ENCODE measurements at places on chromosomes 7 and 10.

GRCh38 chr10:128062331-128062880 lies 63.8 kb downstream of the MKI67 start:
- no peak for ATAC-seq

DNA sequence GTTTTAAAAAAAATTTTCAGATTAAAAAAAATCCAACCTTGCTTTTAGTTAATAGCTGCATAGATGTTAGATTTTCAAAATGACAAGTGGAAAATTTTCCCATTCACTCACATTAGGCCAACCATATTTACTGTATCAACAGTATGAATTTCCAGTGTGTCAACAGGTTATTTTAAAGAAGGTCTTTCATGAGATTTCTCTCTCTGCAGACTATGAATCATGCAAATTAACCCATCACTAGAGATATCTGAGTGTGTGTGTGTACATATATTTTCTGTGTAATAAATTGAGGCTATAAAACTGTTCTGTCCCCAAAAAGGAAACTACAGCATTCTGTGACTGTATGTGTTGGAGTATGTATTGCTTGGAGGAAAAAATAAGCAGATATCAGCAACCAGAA lies 305.6 kb downstream of the ARL4A start:
- no peak for ATAC-seq

DNA sequence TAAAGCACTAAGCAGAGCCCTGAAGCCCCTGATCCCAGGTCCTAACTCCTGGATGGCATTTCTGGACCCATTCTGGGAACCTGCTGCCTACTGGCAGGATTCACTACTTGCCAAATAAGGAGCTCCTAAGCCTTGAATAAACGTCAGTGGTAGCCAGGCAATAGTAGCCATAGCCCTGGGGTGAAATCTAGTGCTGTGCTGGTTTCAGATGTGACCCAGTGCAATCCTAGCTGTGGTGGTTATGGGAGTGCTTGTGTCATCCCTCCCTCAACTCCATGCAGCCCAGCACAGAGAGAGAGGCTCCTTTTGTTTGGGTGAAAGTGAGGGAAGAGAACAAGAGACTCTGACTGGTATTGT lies 43.7 kb downstream of the PCLO start:
- no peak for ATAC-seq

- ATAC-seq = no peak
These were observed 431.3 kb upstream of the ETV1 start for GRCh38 chr7:14420768-14421167.

- ATAC-seq = no peak
These were observed 261.2 kb upstream of the SEMA3A start for GRCh38 chr7:84455788-84456187.

DNA sequence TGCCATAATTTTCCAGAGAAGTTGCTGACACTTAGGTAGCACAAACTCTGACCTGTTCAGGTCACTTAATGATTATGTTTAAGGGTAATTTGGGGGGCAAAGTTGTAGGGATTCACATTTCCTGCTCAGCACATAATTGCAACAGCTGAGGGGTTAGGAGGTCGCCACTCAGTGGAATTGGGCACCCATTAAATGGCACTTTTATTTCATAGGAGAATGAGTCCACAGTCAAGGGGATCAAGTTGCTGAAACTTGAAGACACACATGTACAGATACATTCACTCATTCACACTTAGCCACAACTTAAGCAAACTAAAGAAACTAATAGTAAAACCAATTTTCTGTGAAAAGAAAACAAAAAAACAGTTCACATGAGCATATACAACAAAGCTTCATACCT lies 1.5 kb downstream of the PCDH15 start:
- ATAC-seq = no peak

DNA sequence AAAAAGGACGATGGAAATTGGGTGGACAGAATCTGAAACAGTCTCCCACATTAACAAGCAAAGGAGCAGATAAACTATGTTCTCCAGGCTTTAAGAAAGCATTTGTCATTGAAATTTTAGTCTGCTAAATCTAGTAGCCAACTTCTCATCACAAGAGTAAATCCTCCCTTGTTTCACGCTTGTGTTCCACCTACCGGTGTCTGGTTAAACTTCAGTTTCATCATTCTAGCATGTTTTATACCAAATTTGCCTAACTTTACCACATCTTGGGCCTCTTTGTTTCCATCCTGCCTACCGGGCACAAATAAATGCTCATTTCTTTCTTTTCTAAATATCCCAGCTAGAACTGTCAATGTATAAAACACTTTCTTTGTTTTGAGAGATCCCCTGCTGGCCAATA lies 5.8 kb downstream of the LIPA start:
- ATAC-seq = no peak

- no peak for ATAC-seq
These were observed 23.1 kb upstream of the ZC3HAV1L start for GRCh38 chr7:139058943-139059342.

DNA sequence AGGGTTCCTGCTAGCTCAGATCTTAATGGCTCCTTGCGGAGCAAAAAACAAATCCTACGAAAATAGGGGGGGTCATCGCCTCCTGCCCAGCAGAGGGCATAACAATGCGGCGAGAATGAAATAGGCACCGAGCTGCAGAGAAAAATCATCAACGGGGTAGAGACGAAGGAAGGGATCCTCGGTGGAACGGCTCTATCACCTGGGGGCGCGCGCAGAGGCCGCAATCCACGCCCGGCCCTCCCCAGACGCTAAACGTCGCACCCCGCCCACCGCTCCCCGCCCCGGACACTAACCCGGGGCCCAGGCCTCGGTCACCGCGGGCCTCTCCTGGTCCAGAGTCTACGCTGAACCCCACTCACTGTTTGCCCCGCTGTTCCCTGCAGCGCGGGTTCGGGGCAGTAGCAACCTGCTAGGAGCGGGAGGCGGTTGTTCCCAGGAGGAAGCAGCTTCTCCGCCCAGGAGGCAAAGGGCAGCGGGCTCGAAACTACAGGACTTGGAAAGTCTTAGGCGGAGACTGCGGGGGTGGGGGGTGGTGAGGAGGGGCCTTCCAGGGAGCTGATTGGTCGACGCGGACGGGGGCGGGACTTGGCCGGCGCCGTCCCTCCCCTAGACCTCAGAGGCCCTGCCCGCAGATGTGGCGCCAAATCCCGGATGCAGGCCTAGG lies at the start of gene TCAF1:
Gene TCAF1 (minus strand): TSS at position 509 of the 664 bp plus-strand sequence. CDS start 25,568 bp downstream, outside the sequence.
- peak; percentile 96 for ATAC-seq

GRCh38 chr10:116147147-116147905 lies 125.7 kb downstream of the GFRA1 start:
- ATAC-seq = no peak

DNA sequence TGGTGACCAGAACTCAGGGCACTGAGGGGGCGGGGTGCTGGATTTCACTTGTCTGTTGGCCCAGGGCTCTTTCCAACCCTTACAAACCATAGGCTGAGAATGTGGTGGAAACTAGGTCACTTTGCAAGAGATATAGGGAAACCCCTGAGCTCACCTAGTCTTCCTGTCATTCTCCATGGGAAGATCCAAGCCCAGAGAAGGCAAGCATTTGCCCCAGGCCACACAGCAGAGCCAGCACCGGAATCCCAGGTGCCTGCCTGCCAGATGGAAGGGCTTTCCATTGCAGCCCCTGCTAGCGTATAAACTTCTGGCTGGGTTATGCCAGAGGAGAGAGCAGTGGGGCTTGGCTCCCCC lies 427 bp downstream of the PYROXD2 start:
- no peak for ATAC-seq

DNA sequence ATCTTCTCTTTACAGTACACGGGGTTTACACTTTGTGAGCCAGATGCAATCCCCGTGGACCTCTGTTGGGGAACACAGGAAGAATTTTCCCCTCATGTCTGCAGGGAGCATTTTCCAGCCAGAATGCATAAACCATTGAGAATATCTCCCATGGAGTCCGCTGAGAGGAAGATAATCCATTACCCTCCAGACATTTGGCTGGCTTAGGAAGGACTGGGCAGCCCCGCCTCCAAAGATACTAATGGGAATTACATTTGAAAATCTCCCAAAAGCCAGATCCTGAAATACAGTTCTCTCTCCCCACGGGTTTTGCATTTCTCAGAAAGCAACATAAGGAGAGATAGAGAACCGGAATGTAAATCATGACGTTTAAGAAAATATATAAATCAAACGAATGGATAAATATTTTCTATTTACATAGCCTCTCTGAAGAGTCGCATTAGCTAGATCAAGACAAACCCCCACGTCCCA lies 53.5 kb downstream of the TRIL start:
- no peak for ATAC-seq

DNA sequence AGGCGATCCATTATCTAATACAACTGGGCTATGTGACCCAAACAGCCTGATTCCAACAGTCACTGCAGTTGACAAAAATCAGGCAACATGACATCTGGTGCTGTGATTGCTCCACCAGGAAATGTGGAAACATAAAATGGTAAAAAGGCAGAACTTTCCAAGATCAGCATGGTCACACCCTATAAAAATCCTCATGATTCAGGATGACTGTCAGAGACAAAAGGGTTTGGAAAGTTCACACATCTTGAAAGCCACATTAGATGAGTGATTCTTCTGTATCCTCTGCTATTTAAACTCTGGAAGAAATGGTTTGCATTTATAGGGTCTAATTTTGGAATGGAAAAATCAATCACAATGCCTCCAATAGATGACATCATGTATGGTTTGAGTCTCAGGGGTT lies 662.6 kb upstream of the IGFBP3 start:
- no peak for ATAC-seq

GRCh38 chr10:52541006-52541473 lies 227.0 kb downstream of the DKK1 start:
- no peak for ATAC-seq

DNA sequence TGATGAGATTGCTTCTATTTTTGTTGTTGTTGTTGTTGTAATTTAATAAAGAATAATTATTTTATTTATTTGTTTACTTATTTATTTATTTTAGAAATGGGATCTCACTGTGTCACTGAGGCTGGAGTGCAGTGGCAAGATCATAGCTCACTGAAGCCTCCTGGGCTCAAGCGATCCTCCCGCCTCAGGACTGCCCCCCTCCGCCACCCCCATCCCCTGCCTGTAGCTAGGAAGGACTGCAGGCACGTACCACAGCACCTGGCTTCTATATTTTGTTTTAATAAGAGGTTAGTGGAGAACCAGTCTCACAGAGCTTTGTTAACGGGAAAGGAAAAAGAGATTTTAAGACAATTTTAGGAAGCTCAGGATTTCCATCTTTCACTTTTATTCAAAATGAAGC lies 19.5 kb upstream of the SMC3 start:
- ATAC-seq = no peak

DNA sequence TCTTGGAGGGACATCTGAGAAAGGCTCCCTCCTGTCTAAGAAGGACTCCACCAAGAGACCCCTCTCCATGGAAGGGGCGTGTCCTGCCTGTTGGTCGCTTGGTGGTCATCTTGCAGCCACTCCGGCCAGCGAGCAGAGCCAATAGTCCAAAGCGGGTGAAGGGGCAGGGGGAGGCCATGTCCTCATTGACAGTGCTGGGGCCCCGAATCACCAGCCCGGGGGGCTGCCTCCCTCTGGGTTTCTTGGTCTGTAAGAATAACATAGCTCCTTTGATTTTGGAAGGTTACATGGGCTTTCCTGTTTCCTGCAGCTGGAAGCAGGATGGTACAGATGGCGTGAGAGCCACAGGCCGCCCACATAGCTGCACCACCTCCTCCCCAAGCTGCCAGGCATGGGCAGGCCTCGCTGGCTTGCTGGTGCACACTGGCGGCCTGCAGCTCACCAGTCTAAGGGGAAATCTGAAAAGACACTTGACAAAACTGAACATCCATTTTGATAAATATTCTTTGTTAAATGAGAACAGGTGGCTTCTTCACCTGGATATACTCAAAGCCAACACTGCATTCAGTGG lies 105.8 kb downstream of the ARHGAP22 start:
- ATAC-seq = no peak

GRCh38 chr7:20913853-20914252 lies 127.2 kb upstream of the SP8 start:
- ATAC-seq = no peak

DNA sequence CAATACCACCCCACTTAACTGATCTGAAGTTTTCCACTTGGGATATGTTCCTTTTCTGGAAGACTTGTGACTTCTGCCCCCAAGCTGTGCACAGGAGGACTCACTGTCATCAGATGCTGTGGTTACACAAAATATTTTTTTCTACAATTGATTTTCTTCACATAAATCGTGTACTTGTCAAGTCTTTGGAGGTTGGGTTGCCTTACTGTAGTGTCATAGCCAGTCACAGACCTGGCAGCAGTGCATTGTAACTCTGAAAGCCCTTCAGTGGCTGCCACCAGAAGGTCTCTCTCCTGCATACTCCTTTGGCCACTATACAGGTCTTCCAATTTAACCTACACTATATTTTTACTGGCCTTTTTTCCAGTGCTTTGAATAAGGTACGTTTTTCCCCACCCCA lies 73.2 kb downstream of the SDK1 start:
- no peak for ATAC-seq

- ATAC-seq = no peak
These were observed 3.8 kb upstream of the IL6 start for GRCh38 chr7:22723181-22723601.

GRCh38 chr10:75191821-75192568 lies 18.6 kb upstream of the VDAC2 start:
- no peak for ATAC-seq
